Memory B cell (primary cell): ENCODE measurements at places on chromosomes 4 and X.

- DNase-seq, result no peak
Measured at GRCh38 chrX:104280609-104281008, 25.9 kb upstream of the ESX1 start.

- no peak for DNase-seq
Measured at GRCh38 chr4:119299741-119300100, 22.2 kb downstream of the FABP2 start.

GRCh38 chr4:110680265-110680664, 57.4 kb upstream of the PITX2 start:
- no peak for DNase-seq

GRCh38 chr4:43709443-43709842, 739.2 kb downstream of the KCTD8 start:
- DNase-seq, result no peak

GRCh38 chr4:186688150-186688943, 35.3 kb downstream of the FAT1 start:
- no peak for DNase-seq

- no peak for DNase-seq
Measured at GRCh38 chr4:184275766-184276165, 58.1 kb upstream of the ENPP6 start.

DNA sequence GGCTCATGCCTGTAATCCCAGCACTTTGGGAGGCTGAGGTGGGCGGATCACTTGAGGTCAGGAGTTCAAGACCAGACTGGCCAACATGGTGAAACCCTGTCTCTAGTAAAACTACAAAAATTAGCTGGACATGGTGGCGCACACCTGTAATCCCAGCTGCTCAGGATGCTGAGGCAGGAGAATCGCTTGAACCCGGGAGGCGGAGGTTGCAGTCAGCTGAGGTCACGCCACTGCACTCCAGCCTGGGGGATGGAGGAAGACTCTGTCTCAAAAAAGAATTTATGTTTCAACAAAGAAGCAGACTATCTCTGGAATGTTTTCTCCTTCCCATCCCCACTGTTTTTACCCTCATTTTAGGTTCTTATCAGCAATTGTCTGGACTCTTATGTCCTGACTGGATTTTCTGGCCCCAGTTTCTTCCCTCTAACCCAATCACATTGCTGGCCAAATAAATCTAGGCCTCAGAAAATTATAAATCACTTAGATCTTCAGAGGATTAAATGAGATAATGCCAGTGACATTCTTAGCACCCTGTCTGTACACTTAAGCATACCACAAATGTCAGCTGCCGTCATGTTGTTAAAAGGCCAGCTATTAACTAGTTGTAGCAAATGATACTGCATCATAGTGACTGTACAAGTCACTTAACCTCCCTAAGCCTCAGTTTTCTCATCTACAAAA, 44.9 kb upstream of the PRSS48 start:
- no peak for DNase-seq

DNA sequence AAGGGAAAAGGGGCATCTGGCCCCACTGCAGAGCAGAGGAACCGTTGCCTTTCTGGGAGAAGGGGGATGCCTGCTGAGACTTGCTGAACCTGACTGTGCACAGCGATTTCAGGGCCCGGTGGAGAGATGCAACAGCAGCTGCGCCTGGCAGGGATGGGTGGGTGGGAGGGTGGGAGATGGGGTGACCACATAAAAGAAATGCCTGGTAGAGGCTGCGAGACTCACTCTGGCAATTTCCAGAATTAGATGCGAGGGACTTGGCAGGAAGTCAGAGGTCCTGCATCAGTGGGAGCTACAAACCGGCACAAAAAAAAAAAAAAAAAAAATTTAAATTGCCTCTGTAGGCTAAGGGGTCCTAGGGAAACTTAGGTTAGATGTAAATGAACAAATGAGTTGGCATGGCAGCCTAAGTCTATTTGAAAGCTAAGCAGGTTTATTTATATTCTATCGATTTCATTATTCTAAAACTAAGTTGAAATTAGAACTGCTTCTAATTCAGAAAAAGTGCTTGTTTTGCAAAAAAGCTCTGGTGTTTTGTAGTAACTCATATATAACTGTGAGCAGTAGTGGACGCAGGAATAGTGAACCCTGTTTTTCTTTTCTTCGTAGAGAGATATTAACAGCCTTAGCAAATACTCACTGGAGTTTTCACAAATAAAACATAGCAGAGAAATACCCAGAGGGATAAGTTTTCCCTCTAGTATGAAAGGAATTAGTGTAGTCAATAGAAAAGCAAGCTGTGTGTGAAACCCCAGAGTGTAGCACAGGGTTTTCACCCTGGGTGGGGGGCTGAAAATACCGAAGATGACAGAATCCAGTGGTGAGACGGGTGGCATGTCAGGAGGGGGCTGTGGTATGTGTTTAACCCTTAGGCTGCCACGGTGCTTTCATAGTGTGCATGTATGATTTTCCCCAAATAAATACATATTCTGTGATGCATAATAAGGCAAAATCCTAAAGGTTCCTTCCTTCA, 130.1 kb downstream of the EGF start:
- no peak for DNase-seq

DNA sequence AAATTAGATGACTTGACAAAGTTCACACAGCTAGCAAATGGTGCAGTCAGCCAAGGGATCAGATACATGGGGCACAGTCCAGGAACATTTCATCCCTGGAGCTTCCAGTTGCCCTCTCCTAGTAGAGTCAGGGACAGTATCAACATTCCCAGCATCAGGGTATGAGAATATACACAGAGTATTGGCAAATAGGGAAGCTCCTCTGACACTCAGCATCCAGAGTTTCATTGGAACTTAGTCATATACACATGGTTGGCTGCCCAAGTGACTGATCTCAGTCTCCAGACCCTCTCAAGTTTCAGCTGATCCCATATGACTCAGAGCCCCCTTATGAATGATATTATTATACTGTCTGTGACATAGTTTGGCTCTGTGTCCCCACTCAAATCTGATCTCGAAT, 13.7 kb upstream of the KCTD8 start:
- no peak for DNase-seq
